CD4-positive, CD25-positive, alpha-beta regulatory T cell (primary cell): ENCODE measurements at places on chromosomes 2 and 18. TPM values are rescaled to one million over a fixed set of nuclear protein-coding genes. Genes with fewer than 3 reads are reported as not detected.

GRCh38 chr2:8600456-8600855, 81.4 kb upstream of the ID2 start:
- no peak overlapping the region for H3K4me3 ChIP-seq
- no peaks in the 10 kb centered on the region for H3K4me1 ChIP-seq
- H3K27ac ChIP-seq: no peak overlapping the region
- no peak for DNase-seq

- no peak for DNase-seq
- no peaks in the 10 kb centered on the region for H3K4me1 ChIP-seq
- no peak overlapping the region for H3K4me3 ChIP-seq
- H3K27me3 ChIP-seq: no peaks in the 10 kb centered on the region
- H3K27ac ChIP-seq: no peak overlapping the region
- no peaks in the 10 kb centered on the region for H3K36me3 ChIP-seq
Measured at GRCh38 chr2:190190507-190191162, 128.1 kb upstream of the MSTN start.

Gene MOGAT1
- polyA plus RNA-seq: not detected

- no peak for DNase-seq
- H3K36me3 ChIP-seq: no peaks in the 10 kb centered on the region
- peaks cover 5% of the 10 kb centered on the region for H3K4me1 ChIP-seq
- no peak overlapping the region for H3K27ac ChIP-seq
- H3K4me3 ChIP-seq: no peak overlapping the region
Measured at GRCh38 chr18:48003426-48004349, 73.2 kb upstream of the SMAD2 start.

GRCh38 chr2:199019898-199020507, 437.7 kb downstream of the SATB2 start:
- no peak overlapping the region for H3K4me3 ChIP-seq
- no peak for DNase-seq
- H3K27ac ChIP-seq: no peak overlapping the region
- no peaks in the 10 kb centered on the region for H3K4me1 ChIP-seq

Gene TET3
- 0.30 TPM for polyA plus RNA-seq

Gene CDH2
- polyA plus RNA-seq: not detected

Gene COL5A2
- 0.25 TPM for polyA plus RNA-seq

GRCh38 chr18:3247240-3248061, at the start of gene MYL12A:
Gene MYL12A (plus strand): TSS chr18:3247801. CDS start chr18:3253248, 5,447 bp downstream.
- peak within 1 kb of the TSS; percentile 99 for H3K4me3 ChIP-seq
- H3K36me3 ChIP-seq: peaks cover 7% of the 10 kb centered on the region
- H3K27me3 ChIP-seq: no peaks in the 10 kb centered on the region
- DNase-seq: peak; percentile 99

DNA sequence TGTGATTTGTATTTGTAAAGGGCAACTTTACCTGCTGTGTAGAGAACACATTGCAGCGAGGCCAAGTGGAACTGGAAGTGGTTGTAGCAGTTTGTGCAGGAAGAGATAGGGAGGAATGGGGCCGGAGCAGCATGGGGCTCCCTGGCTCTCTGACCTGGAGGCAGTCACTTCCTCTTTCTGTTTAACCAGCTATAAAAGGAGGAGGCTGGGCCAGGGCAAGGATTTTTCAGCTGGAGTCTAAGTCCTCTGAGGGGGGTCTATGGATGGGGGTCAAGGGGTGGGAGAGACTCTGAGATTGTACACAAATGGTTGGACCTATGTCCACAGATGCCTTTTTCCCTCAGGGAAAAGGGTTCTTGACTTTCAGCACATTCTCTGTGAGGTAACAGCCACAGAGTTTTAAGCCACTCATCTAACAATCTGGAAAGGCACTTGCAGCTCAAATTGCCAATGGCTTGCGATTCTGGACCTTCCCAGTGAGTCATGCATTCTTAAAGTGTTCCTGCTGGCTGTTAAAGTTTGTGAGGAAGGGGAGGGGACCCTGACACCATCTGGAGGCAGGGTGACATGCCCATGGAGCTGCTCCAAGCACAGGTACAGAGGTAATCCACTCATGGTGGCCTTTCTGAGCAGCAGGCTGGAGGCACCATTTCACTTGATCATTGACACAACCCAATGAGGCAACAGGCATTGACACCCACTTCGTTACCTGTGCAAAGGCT, 347.0 kb downstream of the CYRIA start:
- H3K4me1 ChIP-seq: no peaks in the 10 kb centered on the region
- no peak overlapping the region for H3K4me3 ChIP-seq
- no peak for DNase-seq
- H3K27ac ChIP-seq: no peak overlapping the region

- H3K27me3 ChIP-seq: no peaks in the 10 kb centered on the region
- H3K27ac ChIP-seq: no peak overlapping the region
- no peak overlapping the region for H3K4me3 ChIP-seq
- no peaks in the 10 kb centered on the region for H3K4me1 ChIP-seq
- DNase-seq: no peak
Measured at GRCh38 chr2:6471419-6471818, 394.3 kb downstream of the CMPK2 start.

- peak overlapping the region; percentile 77 for H3K27ac ChIP-seq
- peaks cover 37% of the 10 kb centered on the region for H3K4me1 ChIP-seq
- H3K4me3 ChIP-seq: peak overlapping the region; percentile 70
- H3K27me3 ChIP-seq: no peaks in the 10 kb centered on the region
- H3K36me3 ChIP-seq: no peaks in the 10 kb centered on the region
- peak; percentile 56 for DNase-seq
Measured at GRCh38 chr2:203987959-203988358, 51.4 kb downstream of the ICOS start.
